Stimulated activated CD4-positive, alpha-beta T cell treated with anti-CD3 and anti-CD28 coated beads, Interleukin-1b, Interleukin-23, amount 100 ng/mL, for 1 hour (primary cell): ENCODE measurements at places on chromosomes 3 and 15.

DNA sequence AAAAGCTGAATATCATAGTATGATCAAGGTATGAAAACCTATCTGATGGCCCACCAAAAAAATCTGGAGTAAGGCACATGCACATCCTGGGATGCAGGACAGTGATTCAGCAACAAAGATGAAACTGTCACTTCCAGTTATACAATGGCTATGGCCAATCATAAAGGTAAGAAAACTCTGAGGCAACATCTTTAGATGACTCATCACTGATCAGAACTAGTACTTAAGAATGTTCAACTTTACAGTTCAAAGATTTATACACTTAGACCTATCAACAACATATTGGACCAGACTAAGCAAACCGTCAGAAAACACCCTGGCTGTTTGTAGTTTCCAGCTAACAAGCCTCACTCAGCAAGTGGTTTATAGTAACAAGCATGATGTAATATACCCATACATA, 21.3 kb upstream of the PLCH1 start:
- DNase-seq = no peak

DNA sequence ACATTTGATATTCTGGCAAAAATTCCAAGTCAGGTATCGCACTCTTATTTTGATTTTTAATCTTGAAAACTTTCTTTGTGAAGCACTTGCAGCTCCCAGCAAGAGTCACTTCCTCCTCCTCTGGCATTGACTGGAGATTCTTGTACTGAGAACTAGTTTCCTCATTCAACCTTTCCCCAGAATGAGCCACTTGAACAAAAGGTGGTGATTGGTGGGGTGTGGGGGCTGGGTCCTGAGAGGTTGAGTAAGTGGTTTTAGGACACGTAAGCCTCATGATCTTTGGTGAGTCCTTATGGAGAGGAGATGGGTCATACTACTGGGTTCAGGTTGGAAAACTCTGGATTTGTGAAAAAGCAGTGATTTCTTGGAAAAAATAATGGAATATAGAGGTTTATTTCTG, 32.3 kb upstream of the ONECUT1 start:
- no peak for DNase-seq

GRCh38 chr15:52112203-52112750, 298 bp downstream of the BCL2L10 start:
- no peak for DNase-seq

GRCh38 chr3:161163297-161163696, 57.8 kb upstream of the NMD3 start:
- DNase-seq = no peak

GRCh38 chr15:84828086-84828908, 11.1 kb downstream of the ALPK3 start:
- DNase-seq = no peak

DNA sequence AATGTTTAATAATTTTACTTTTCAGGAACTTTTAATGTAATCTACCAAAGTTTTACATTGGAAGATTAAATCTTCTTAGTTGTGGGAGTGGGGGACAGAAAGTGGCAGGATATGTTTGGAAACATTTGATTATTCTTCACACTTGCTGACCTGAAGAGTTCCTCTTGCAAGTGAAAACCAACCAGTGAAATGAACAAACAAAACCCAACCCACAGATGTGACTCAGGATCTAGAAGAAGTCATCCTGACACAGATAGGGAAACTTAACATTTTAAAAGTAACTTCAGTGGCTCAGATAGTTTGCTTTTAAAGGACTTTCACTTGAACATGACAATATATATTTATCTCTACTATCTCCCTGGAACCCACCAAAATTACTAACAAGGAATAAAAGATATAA, 55.4 kb downstream of the ASTE1 start:
- DNase-seq = no peak

GRCh38 chr3:86828751-86829150, 162.2 kb downstream of the VGLL3 start:
- DNase-seq = no peak

DNA sequence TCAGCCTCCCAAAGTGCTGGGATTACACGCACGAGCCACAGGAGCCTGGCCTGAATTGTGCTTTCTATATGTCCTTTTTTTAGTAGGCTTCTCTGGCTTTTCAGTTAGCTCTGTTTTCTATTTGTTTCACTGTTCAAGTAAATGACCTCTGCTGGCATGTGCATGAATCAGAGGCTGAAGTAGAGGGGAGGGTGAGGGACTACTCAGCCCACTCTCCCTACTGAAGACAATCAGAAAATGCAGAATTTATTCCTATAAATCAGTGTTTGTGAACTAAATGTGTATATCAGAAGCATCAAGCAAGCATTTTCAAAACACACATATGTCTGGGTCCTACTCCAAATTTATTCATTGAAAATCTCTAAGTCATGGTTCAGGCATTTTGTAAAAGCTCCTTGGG, 45.0 kb downstream of the ZMAT3 start:
- DNase-seq = no peak

GRCh38 chr3:25689226-25689625, 24.5 kb upstream of the TOP2B start:
- no peak for DNase-seq

GRCh38 chr3:43273416-43273815, 12.9 kb upstream of the SNRK start:
- no peak for DNase-seq

- DNase-seq = no peak
Observed at GRCh38 chr3:158107605-158108444, 1.6 kb upstream of the SHOX2 start.

- no peak for DNase-seq
Observed at GRCh38 chr15:90138071-90138833, 36.0 kb upstream of the IDH2 start.

- no peak for DNase-seq
Observed at GRCh38 chr15:82040862-82041261, 5.0 kb downstream of the MEX3B start.
